ENCODE measurements at places on chromosomes 5 and 9.

DNA sequence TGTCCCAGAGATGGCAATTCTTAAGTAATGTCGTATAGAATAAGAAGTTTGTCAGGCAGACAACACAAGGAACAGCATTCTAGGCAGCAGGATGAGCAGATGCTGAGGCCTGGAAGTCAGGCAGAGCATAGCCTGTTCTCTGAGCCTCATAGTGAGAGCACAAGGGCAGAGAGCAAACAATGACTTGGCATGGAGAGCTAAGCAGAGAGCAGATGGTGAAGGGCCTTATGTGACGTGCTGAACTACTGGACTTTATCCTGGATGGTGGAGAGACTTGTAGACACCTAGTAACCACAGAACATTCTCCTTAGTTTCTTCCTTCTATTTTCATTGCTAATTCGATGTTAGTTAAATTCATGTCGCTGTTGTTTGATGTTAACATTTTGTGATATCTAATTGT lies 60.1 kb downstream of the KCTD16 start:
- no peak for DNase-seq

GRCh38 chr5:52818360-52818759 lies 30.6 kb downstream of the ITGA1 start:
- no peak for DNase-seq

GRCh38 chr5:90696153-90696552 lies 137.6 kb downstream of the ADGRV1 start:
- no peak for DNase-seq

GRCh38 chr9:112218908-112219307 lies 43.8 kb upstream of the SUSD1 start:
- no peak for DNase-seq

DNA sequence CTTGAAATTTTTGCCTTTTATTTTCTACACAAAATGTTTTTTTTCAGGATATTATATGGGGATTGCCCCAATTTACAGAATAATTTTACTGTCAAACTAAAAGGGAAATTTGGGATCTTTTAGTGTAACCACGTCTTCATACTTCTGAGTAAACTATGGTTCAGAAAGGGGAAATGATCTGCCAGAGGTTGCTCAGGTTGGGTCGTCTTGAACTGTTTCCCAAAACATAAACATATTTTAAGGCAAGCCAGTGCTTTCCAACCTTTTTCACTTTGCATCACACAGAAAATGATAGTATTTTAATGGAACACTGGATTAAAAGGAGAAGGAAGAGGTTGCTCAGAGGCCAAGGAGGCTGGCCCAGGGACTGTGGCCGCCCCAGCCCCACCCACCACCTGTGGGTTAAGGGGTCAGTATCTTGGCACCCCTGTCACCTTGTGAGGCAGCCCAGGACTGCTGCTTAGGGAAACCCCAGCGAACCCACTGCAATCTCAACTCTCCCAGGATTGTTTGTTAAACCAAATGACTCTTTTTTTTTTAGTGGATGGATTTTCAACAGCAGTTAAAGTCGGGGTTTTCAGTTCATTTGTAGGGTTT lies 142.7 kb upstream of the DHFR start:
- no peak for DNase-seq

DNA sequence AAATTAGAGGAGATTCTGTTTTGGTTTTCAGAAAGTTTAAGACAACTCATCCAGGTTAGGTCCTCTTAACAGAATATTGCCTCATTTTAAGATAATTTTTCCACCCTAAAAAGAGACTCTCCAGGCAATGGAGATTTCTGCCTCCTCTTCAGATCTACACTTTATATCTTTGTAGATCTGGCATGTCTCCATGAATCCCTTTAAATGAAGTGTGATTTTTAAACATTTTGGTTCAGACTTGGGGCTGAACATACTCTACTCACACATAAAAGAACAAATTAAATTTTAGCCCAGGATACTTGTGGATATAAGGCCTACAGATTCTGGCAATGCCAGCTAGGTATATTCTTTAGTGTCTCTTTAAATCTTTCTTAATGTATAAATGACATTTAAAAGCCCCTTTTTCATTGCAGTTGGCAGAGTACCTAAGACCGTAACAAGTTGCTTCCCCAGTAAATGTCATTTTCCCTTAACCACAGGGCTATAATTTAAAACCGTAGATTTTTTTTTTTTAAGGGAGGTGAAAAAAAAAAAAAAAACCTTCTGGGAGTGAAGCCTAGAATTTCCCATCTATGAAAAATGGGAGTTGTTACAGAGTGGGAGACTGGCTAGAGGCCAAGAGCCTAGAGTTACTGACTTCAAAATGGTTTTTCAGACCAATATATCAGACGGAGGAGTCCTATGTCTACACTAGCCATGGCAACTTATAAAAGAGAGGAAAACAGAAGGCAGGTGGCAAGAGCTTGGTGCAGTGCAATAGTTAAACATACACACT lies 207.8 kb upstream of the TARS1 start:
- DNase-seq, result no peak

DNA sequence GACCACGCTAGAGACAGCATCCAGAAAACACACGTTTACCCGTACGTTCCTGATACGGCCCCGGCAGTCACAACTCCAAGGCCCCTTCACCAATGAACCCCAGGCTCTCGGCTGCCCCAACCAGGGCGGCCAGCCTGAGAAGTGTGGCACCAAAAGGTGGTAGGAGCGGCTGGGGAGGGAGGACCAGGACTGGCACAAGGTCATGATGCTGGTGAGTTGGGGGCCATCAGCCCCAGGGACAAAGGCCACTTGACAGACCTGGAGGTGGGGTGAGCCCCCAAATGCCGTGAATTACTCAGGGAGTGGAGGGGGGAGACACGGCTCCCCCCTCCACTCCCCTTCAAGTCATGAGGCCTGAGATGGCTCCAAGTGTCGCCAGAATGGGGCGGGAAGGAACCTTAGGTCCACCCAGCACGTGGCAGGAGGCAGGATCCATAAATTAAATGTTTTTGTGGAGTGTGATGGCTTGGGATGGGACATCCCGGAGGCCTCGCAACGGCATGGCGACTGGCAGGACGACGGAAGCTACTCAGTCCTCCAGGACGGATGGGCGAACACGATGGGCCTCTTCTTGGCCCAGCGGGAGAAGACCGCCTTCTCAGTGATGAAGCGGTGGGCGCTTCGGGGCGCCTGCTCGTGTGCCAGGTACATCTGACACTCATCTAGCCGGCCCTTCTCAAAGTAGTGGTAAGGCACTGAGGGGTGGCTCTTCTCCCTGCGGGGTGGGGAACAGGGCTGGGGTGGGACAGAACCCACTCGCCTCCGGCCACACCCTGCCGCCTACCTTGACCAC lies 8.7 kb upstream of the ST6GALNAC6 start:
- DNase-seq, result no peak

DNA sequence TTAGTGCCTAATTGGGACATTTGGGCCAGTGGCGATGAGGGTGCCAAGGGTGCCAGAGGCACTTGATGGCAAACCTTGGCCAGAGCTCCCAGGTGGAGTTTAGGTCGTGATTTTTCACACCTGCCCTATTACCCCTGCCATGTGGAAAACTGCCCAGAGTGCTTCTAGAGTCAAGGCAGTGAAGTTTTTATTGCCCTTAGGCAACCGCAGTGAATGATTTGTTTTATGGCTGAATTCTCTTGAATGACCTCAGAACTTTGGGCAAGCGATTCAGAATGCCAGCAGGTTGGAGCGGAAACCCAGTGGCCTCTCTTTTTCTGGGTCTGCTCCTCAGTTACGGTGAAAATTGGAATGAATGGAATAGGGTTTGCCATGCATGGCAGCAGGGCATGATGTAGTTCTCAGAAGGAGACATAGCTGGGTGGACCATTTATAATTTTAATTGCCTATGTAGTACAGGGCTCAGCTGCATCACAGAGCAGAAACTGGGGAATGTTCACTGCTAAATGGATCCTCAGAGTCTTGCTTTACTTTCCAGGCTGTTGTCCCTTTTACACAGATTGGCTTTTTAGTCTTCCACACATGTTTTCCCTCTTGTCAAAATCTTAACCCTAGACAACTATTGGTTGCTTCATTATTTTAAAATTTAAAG lies 820.0 kb upstream of the SEMA6A start:
- no peak for DNase-seq

DNA sequence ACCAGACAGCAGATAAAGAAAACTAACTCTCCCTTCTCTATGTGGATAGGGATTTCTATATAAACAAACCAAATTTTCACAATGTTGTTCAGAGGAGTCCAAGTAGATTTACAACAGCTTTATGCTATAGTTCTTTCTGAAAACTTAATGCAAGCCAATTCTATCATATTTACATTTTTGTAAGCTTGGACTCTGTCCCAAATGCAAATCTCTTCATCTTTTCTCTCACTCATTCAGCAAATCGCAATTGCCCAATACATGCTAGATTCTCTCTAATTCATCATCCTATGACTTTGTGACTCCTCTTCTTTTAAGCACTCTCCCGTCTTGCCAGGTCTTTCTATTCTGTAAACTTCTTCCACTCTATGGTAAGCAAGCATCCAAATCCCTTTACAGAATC lies 39.1 kb upstream of the UGT3A2 start:
- DNase-seq, result peak; percentile 27

- no peak for DNase-seq
These were observed 962 bp upstream of the PKN3 start for GRCh38 chr9:128701227-128701854.

GRCh38 chr9:114238891-114239875 lies 83.7 kb upstream of the ORM1 start:
- peak; percentile 34 for DNase-seq

Measured in fibroblast of the conjunctiva (primary cell).